ENCODE measurements at places on chromosomes 12 and 14. TPM values are rescaled to one million over a fixed set of nuclear protein-coding genes. Genes with fewer than 3 reads are reported as not detected.

Gene TPH2
- total RNA-seq: 2.2 TPM

- no peak overlapping the region for H3K4me3 ChIP-seq
- no peaks in the 10 kb centered on the region for H3K27me3 ChIP-seq
- H3K4me1 ChIP-seq: peaks cover 6% of the 10 kb centered on the region
- no peak overlapping the region for H3K27ac ChIP-seq
- no peaks in the 10 kb centered on the region for H3K36me3 ChIP-seq
- DNase-seq: peak; percentile 85
These were observed 19.4 kb downstream of the BDKRB1 start for GRCh38 chr14:96275177-96276112.

Gene SCN8A
- total RNA-seq: 15.3 TPM

Gene SRSF9
- total RNA-seq: 199 TPM

All from testis (tissue), 5 donors.